ENCODE measurements at places on chromosomes 4 and X.

GRCh38 chrX:4762196-4762595, 1048.7 kb upstream of the PRKX start:
- DNase-seq, result no peak

DNA sequence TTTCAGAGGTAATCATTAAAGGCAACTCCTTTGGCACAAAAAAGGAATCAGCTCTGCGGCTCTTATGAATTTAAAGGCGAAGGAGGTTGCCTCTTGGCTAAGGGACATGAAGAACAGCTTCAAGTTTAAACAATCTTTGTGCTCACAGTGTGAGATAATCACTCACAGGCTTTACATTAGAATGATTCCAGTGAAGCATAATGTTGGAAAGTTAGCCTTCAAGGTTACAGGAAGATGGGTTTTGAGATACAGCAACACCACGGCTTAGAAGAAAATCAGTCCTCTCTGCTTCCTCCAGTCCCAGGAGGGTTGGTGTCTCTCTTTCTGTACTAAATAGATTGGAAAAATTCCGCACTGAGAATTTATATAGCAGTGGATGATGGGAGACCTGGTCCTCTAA, 11.6 kb upstream of the SCD5 start:
- DNase-seq, result no peak

- no peak for DNase-seq
These were observed 47.5 kb upstream of the RAP2C start for GRCh38 chrX:132266583-132267355.

DNA sequence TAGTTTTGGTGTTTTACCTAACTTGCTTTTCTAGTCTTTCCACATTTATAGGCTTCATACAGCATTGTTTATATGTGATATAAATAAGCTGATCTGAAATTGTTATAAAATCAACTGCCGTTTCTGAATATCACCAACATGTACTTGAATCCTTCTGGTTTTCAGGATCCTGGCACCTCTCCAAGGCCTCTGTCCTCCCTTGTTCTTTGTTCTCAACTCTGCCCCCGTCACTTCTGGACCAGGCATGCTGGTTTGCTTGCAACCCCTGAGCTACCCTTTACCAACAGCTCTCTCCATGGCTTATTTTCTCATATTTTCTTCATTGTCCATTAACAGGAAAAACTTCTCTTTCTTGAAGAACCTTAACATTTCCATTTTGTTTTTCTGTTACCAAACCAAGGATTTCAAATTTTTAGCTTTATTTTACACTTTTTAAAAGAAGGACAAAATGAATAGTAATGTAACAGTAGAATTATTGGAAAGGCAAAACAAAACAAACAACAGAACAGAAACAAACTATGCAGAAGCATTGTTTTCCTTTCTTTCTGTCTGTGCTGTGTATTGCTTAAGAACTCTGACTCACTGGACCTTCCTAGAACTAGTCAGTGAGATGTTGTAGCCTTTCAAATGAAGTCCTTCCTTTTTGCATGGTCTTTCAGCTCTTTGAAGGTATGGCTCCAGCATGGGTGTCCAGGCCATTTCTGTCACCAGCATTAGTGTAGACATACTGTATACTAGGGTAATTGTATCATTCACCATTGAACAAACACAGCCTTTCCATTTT, 44.8 kb downstream of the BANK1 start:
- no peak for DNase-seq

DNA sequence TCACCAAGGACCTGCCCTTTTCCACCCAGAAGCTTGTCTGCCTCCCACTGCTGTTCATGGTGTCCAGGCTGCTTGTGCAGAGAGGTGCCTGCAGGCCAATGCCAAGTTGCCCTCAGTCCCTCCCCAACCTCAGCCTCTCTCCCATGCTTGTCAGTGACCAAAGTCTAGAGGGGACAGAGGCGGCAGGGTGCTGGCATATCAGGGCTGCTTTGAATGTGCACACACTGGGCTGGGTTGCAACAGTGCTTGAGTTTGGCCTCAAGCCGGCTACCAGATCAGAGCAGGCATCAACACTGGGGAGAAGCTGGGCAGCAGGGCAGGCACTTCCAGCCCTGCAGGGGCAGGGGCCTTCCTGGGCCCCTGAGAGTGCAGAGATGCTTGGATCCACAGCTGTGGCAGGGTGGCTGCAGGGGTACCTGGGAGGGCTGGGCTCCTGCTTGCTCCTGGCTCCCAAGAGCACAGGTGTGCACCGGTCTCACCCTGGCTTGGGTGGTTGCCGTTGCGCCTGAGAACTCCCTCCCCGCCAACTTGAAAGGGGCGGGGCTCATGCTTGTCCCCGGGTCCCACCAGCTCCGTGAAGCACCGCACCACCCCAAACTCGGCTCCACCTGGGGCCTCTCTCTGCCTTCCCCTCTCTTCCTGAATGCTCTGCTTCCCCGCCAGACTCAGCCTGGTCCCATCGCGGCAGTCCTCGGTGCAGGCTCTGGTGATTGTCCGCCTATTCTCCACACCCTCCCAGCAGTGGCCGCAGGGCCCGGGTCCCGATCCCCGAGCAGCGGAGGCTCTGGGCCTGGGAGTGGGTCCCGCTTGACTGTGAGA, 1681.9 kb upstream of the ADGRL3 start:
- DNase-seq, result no peak

- DNase-seq, result no peak
These were observed 72.1 kb upstream of the IGFBP7 start for GRCh38 chr4:57182132-57182874.

Measured in activated T-helper 1 cell treated with Interleukin-2 at 50 U/mL for 16 hours (primary cell).